ENCODE measurements at places on chromosomes 11 and 22.

DNA sequence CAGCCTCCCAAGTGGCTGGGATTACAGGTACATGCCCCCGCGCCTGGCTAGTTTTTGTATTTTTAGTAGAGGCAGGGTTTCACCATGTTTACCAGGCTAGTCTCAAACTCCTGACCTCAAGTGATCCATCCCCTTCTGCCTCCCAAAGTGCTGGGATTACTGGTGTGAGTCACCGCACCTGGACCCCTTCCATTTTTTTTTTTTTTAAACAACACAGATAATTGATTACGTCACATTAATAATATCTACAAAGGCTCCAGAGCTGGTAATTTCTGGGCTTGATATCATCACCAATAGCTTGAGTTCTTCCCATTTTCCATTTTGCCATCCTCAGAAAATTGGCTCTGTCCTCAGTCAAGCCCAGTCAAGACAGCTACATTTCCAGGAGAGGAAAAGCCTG lies 7.2 kb downstream of the TTLL1 start:
- DNase-seq = no peak

DNA sequence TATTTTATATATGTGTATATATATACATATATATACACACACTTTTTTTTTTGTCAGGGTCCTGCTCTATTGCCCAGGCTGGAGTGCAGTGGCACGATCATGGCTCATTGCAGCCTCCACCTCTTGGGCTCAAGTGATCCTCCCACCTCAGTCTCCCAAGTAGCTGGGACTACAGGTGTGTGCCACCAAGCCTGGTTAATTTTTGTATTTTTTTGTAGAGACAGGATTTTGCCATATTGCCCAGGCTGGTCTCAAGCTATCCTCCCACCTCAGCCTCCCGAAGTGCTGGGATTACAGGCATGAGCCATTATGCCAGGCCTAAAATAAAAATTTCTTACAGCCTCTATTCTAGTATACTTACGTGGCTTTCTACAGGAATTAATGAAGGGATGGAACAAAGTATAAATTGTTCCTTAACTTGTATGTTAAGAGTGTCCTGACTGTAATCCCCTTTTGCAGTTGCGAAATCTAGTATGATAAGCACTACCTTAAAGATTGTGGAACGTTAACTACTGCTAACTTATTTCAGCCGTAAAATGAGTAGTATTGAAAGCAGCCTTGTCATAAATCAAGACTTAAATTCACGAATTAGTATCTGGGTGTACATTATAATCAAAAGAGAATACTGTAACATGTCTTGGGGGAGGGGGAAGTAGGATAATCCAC lies 2.1 kb downstream of the TRAF6 start:
- DNase-seq = no peak

DNA sequence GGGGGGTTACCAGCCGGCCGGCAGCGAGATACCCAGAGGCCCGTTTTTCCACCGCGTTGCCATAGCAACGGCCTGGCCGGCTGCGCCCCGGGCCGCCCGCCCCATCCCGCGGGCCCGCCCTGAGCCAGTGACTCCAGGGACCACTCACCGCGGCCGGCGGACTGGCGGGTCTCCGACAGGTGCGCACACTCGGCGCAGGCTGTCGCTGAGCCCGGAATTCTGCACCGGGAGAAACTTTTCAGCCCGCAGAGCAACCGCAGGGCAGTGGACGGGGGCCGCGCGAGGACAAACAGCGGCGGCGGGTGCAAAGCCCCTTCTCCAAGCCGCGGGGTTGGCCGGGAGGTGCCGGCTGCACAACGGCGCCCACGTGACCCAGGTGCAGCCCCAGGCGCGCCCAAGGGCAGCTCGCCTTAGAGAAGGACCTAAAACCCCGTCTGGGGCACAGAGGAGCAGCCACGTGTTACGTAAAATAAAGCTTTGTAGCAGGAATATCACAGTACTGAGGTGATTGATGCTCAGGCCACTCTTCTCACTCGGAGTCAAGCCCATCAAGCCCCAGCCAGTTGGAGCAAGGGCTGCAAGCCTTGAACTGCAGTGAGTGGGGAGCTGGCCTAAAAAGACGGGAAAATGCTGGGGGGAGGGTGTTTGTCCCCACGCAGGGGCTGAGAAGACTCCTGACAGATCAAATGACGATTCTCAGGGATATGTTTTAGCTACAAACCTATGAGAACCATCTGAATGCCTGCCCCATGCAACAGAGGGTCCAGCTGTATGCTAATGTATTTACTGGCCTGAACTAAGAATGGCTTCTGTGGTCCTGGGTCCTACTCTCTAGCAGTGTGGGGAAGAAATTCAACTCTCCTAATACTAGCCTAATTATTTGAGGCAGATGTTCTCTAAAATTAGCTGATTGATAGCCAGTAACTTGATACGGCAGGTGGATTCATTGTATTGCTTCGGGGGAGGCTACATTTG lies at the start of gene STK33:
Gene STK33, minus strand, starts transcription at position 294 of the 975 bp plus-strand sequence. CDS start 119,323 bp downstream, outside the sequence.
- no peak for DNase-seq

DNA sequence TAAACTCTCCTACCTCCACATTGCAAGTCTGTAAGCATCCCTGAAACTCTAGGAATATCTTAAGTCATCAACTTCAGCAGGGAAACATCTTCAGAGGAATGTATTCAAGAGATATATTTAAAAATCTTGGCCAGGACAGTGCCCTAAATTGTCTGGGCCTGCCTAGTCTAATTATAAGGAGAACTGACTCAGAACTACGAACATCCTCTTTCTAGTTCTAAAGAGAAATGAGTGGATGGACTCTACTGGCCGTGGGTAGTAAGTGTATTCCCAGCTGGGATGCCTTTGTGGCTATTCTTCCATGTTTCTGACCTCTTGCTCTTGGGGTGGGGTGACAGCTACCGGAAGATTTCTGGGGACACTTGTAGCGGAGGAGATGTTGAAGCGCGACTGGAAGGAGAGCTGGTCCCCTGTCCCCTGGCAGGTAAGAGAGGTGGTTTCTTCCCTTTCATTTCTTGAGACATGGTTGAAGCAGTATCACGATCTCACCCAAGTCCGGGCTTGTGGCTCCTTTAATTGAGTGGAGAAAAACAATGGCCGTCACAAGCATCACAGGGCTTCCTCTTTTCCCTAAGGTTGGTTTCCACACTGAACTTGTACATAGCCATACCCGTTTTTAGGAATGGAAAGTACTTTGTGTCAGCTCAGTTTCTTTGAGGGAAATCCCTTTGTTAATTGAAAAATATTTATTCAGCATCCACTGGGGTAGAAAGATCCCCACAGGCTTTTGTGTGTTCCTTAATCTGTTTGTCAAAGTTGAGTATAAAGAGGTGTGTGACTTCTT lies 97.7 kb upstream of the SORL1-AS1 start:
- DNase-seq = no peak

- DNase-seq = no peak
Measured at GRCh38 chr22:44604455-44604854, 97.5 kb upstream of the PRR5 start.

GRCh38 chr11:98834776-98835175 lies 186.0 kb upstream of the CNTN5 start:
- DNase-seq = no peak

- DNase-seq = no peak
Measured at GRCh38 chr22:47299863-47300697, 537.6 kb downstream of the TBC1D22A start.

DNA sequence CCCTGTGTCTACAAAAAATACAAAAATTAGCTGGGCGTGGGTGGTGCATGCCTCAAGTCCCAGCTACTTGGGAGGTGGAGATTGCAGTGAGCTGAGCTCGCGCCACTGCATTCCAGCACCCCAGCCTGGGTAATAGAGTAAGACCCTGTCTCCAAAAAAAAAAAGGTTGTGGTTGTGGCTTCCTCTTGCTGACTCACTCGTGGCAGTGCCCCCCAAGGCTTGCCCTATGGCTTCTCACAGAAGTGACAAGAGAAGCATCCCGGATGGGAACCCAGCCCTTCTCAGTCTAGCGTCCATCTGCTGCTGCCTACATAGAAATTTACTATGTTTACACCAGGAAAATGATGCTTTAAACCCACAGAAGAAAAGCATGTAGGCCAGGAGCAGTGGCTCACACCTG lies 68.5 kb upstream of the PITPNB start:
- DNase-seq = no peak

DNA sequence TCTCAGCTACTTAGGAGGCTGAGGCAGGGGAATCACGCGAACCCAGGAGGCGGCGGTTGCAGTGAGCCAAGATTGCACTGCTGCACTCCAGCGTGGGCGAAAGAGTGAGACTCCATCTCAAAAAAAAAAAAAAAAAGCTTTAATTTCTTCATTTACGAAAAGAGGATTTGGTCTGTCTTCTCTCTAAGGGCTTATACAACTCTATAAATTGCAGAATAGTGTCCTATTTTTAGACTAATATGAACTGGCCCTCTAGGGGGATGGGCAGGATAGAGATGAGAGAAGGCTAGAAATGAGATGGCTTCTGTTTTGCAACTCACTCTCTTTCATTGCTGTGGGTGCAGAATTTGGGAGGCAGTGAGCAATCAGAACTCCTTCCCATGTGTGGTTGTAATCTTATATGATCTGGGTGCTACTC lies 11.3 kb downstream of the MAML2 start:
- no peak for DNase-seq

DNA sequence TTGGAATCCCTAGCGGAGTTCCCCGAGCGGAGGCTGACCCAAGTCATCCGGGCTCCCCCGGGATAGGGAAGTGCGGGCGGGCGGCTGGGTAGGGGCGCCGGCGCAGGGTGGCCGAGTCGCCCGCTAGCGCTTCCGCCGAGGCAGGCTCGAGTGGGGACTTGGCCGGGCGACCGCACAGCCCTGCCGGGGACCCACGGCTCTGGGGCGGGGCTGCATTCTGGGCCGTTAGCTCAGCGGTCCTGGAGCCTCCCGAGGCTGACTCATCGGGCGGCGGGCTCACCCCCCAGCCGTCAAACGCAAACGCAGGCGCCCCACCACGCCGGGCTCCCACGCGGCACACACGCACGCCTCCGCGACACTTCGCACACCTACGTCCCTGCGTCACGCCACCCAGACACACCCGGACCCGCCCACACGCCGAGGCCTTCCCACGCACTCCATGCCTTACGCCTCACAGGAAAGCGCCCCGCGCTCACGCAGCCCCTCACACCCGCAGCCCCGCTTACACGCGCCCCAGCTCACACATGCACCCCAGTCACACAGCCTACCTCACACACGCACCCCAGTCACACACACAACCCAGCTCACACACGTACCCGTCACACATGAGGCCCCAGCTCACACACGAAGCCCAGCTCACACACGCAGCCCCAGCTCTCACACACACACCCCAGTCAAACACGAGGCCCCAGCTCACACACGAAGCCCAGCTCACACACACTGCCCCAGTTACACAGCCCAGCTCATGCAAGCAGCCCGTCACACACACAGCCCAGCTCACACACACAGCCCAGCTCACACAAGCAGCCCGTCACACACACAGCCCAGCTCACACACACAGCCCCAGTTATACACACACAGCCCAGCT lies 1.2 kb downstream of the PHLDB1 start:
- DNase-seq = peak; percentile 89

GRCh38 chr11:67174311-67174710 lies 55.2 kb downstream of the KDM2A start:
- no peak for DNase-seq

GRCh38 chr11:63874511-63874910 lies 35.6 kb downstream of the MARK2 start:
- no peak for DNase-seq

GRCh38 chr11:40045312-40045711 lies 1414.1 kb downstream of the LRRC4C start:
- DNase-seq = no peak

DNA sequence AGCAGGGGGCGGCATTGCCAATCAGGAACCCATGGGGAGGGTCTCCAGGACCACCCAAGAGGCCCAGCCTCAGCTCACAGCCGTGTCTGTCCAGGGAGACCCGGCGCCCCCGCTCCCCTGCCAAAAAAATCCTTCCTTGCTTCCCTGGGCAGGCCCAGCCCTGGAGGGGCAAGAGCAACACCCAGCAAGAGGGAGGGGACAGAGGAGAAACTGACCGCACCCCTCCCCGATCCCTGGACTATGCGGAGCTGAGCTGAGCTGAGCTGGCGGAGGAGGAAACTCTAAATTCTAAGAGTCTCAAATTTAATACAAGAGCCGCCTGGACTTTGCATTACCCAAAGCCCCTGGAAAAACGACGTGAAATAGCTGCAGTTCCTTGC lies 52.0 kb upstream of the SHISAL1 start:
- DNase-seq = no peak

DNA sequence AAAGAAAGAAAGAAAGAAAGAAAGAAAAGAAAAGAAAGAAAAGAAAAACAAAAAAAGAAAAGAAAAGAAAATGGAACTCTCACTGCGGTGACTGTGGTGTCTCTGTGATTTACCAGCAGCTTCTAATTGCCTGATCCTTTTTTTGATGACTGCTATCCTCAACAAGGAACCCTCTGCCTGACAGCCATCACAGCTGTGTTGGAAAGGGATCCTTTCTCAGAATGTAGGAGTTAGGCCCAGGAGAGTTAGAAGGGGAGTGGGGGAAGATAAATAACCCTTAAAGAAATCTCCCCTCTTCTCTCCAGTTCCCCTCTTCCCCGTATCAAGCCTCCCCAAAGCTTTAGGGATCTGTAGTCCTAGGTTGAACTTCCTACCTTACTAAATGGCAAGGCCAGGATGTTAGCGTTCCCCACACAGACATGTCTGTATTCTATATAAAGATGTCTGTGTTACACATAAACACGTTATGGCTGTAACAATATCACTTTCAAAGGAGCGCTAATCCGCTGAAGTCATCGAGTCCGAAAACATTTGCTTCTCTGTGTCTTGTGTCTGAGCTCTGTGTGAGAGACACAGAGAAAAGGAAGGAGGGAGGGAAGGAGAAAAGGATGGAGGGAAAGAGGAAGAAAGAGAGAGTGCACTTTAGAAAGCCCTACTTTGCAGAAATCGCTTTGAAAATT lies 26.8 kb upstream of the WT1 start:
- DNase-seq = no peak

DNA sequence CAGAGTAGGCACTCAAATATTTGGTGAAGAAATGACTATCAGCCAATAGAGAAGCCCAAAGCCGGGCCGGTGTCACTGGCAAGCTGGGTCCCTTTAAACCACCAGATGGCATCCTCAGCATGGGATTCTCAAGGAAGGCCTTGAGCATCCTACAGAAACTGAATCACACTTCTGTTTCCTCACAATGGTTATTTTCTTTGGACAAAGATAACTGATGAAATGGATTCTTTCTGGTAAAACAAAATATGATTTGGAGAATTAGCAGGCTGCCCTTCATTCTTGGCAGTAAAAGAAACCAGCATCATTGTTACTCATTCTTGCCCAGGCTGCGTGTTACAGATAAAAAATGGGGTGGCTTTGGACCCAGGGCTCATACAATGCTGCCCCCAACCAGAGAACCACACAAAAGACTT lies 30.3 kb upstream of the ASPHD2 start:
- DNase-seq = peak; percentile 42

DNA sequence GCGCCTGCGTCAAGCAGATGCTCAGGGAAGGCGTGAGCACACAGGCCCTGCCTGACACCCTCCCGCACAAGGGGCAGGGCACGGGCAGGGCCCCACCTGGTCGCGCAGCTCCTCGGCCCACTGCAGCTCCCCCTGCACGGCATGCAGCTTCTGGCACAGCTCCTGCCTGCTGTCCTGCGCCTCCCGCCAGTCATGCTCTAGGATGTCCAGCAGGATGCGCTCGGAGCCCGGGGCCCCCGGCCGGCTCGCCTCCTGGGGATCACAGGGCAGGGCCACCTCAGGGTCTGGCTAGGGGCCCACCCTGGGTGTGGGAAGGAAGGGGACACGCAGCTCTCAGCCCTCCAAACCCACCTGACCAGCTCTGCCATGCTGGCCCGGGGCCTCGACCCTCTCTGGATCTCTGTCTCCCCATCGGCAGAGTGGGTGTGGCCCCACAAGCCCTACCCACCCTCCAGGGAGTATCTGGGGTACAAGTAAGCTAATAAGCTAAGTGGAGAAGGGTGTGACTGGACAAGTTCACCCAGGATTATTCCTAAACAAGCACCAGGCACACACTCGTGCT lies 10.7 kb downstream of the CARD10 start:
- DNase-seq = no peak

GRCh38 chr11:113138731-113139130 lies 175.7 kb upstream of the TTC12 start:
- DNase-seq = no peak
